ENCODE measurements at places on chromosomes 3 and 15. TPM values are rescaled to one million over a fixed set of nuclear protein-coding genes. Genes with fewer than 3 reads are reported as not detected.

The CYP1A2 gene
- total RNA-seq: not detected

The CSNK1G1 gene
- 28.2 TPM for total RNA-seq

- peak; percentile 55 for DNase-seq
- peaks cover 17% of the 10 kb centered on the region for H3K4me1 ChIP-seq
- H3K27me3 ChIP-seq: peaks cover 5% of the 10 kb centered on the region
- H3K4me3 ChIP-seq: peak overlapping the region; percentile 76
Measured at GRCh38 chr3:119810018-119810435, 28.1 kb downstream of the NR1I2 start.

The MKRN3 gene
- total RNA-seq: 0.91 TPM

DNA sequence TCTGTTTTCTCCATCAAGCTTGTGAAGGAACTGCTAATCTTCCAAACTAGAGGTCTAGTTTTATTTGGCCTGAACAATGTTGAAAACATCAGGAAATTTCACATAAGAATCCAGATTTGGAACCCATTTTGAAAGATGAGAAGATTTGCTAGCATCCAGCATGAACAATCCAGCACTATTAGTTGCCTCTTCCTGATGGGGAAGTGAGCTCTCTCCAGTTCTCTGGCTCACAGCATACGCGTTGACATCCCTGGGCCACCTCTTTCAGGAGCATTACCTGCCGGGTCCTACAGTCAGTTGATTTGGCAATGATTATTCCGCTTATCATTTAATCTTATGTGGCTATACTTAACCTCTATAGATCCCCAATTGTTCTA is 10.9 kb downstream of the GPR87 start:
- no peaks in the 10 kb centered on the region for H3K36me3 ChIP-seq
- H3K4me3 ChIP-seq: no peak overlapping the region
- no peak overlapping the region for H3K27ac ChIP-seq
- peaks cover 10% of the 10 kb centered on the region for H3K27me3 ChIP-seq
- no peak for DNase-seq

- H3K4me1 ChIP-seq: peaks cover 38% of the 10 kb centered on the region
- H3K4me3 ChIP-seq: peak overlapping the region; percentile 73
- peak; percentile 10 for DNase-seq
- H3K27ac ChIP-seq: peak overlapping the region; percentile 90
- peaks cover 2% of the 10 kb centered on the region for H3K36me3 ChIP-seq
Measured at GRCh38 chr15:51738553-51738952, 1.1 kb upstream of the LYSMD2 start.

The PSTPIP1 gene
- 212 TPM for total RNA-seq

The USP50 gene
- not detected for total RNA-seq

DNA sequence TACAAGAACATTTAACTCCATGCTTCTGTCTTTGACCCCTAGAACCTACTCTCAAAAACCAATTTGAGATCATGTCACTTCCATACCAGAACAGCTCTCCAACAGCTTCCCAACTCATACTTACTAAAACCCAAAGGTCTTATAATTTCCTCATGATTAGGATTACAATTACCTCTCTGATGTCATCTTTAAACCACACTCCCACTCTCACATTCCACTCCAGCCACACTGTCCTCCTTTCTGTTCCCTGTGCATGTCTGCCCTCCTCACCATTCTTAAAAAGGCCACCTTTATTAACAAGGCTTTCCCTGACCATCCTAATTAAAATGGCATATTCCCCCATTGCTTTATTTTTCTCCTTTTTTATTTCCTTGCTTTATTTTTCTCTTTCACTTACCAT is 18.9 kb downstream of the PHC3 start:
- H3K36me3 ChIP-seq: peaks cover 75% of the 10 kb centered on the region
- no peaks in the 10 kb centered on the region for H3K27me3 ChIP-seq
- peaks cover 24% of the 10 kb centered on the region for H3K4me1 ChIP-seq
- no peak overlapping the region for H3K27ac ChIP-seq

GRCh38 chr15:58336161-58336560 is 95.6 kb upstream of the LIPC start:
- no peak for DNase-seq
- H3K27me3 ChIP-seq: peaks cover 8% of the 10 kb centered on the region
- no peak overlapping the region for H3K4me3 ChIP-seq
- H3K36me3 ChIP-seq: peaks cover 2% of the 10 kb centered on the region
- H3K4me1 ChIP-seq: peaks cover 23% of the 10 kb centered on the region

DNA sequence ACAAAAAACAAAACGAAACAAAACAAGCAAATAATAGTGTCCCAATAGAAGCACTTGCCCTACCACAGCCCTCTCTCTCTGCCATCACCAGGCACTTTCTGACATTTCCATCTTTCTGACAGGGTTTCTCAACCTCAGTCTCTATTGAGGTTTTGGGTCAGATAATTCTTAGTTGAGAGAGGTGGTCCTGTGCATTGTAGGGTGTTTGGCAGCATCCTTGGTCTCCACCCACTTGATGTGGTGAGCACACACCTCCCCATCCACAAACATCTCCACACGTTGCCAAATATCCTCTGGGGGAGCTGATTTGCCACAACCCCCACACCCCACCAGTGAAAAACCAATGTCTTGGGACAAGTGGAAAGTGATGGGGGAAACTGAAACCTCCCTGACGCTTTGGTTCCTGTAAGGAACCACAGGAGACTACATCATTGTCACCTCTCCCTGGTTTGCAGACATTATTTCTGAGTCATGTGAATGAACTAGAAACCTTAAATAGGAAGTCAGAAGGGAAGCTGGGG is 733.7 kb upstream of the CFAP20DC start:
- peak overlapping the region; percentile 81 for H3K27ac ChIP-seq
- peaks cover 2% of the 10 kb centered on the region for H3K27me3 ChIP-seq
- peak overlapping the region; percentile 4 for H3K4me3 ChIP-seq
- peaks cover 27% of the 10 kb centered on the region for H3K36me3 ChIP-seq
- peak; percentile 66 for DNase-seq

- no peak overlapping the region for H3K27ac ChIP-seq
- H3K36me3 ChIP-seq: no peaks in the 10 kb centered on the region
- no peaks in the 10 kb centered on the region for H3K27me3 ChIP-seq
Measured at GRCh38 chr15:47813748-47814384, 96.6 kb downstream of the SEMA6D start.

- H3K27me3 ChIP-seq: no peaks in the 10 kb centered on the region
- peaks cover 4% of the 10 kb centered on the region for H3K4me1 ChIP-seq
- no peak overlapping the region for H3K4me3 ChIP-seq
- H3K36me3 ChIP-seq: peaks cover 38% of the 10 kb centered on the region
- no peak for DNase-seq
Measured at GRCh38 chr3:11555881-11556633, 87.7 kb downstream of the VGLL4 start.

DNA sequence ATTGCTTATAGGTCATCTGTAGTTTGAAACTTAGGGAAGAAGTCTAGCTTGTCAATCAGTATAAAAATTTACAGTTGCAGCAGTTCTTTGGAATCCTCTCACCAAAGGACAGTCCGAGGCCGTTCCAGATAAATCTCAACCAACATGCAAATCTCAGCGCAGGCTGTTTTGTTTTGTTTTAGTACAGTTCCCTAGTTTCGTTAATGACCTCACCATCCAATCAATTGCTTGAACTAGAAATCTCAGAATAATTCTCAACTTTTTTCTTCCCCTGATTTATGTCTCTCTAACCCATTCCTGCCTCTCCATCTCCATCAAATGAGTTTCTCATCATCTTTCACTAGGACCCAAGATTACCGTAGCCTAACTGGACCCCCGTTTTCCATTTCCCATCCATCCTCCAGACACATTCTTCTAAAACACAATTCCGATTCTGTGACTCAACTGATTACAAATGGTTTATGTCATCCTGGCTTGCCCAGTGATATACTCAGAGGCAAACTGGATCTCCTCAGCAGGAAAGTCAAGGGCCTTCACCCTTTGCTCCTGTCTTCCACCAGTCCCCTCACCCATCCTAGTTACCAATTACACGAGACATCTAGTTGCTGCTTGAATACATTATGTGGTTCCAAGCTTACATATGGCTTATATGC is 1.3 kb downstream of the SMCO1 start:
- DNase-seq: no peak
- H3K27ac ChIP-seq: no peak overlapping the region
- no peak overlapping the region for H3K4me3 ChIP-seq
- peaks cover 9% of the 10 kb centered on the region for H3K27me3 ChIP-seq
- peaks cover 7% of the 10 kb centered on the region for H3K4me1 ChIP-seq

GRCh38 chr15:89628806-89629715 is 26.2 kb downstream of the KIF7 start:
- no peak overlapping the region for H3K27ac ChIP-seq
- H3K4me3 ChIP-seq: no peak overlapping the region
- H3K36me3 ChIP-seq: peaks cover 79% of the 10 kb centered on the region
- H3K4me1 ChIP-seq: no peaks in the 10 kb centered on the region
- H3K27me3 ChIP-seq: no peaks in the 10 kb centered on the region

DNA sequence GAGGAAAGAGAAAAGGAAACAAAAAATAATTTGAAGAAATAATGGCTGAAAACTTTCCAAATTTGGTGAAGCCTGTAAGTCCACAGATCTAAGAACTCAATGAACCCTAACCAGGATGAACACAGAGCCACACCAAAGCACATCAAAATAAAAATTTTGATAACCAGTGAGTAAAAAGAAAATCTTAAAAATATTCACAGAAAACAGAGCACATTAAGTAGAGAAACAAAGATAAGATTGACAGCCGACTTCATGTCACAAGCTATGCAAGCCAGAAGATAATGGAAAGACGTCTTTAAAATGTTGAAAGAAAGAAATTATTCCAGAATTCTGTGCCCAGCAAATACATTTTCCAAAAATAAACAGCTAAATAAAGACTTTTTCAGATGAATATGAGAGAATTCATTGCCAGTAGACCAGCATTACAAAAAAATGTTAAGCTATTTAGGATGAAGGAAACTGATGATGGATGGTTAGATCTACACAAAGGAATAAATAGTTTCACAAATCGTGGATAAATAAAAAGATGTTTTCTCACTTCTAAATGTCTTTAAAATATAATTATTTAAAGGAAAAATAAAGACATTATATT is 140.2 kb upstream of the SKOR1 start:
- no peak overlapping the region for H3K27ac ChIP-seq
- H3K27me3 ChIP-seq: no peaks in the 10 kb centered on the region
- H3K4me3 ChIP-seq: no peak overlapping the region
- peaks cover 27% of the 10 kb centered on the region for H3K36me3 ChIP-seq
- H3K4me1 ChIP-seq: no peaks in the 10 kb centered on the region

The FSIP1 gene
- total RNA-seq: 0.73 TPM

DNA sequence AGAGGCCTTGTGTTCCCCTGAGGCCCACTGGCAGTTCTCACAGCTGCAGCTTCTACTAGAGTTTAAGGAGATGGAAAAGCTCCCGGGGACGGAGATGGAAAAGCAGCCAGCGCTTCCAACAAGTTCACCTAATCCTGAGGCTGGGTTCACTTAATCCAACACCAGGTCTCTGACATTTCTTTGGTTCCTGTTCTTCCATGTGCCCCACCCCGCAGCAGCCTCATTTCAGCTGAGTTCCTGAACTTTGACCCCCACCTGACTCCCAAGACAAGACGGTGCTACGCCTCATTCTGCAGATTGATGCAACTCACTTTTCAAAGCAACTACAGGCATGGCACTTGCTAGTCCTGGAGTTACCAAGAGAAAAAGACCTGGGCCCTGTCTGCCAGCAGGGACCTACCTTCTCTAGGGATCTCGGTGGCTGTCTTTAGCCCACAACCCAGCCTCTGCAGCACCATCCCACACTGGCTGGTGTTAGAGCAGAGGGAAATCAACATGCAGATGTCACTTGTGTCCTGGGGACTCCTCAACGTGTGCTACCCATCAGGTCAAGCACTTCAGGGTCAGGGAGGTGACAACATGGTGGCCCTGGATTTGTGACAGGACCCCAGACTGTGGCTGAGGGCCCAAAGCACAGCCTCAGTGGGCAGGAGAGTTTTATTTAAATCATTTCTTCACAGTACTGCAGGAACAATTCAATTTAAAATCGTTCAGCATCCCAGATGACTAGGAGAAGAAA is 406.1 kb downstream of the VPS13C start:
- no peak overlapping the region for H3K27ac ChIP-seq
- peaks cover 4% of the 10 kb centered on the region for H3K27me3 ChIP-seq
- H3K36me3 ChIP-seq: no peaks in the 10 kb centered on the region

The LRRC3B gene
- total RNA-seq: not detected

DNA sequence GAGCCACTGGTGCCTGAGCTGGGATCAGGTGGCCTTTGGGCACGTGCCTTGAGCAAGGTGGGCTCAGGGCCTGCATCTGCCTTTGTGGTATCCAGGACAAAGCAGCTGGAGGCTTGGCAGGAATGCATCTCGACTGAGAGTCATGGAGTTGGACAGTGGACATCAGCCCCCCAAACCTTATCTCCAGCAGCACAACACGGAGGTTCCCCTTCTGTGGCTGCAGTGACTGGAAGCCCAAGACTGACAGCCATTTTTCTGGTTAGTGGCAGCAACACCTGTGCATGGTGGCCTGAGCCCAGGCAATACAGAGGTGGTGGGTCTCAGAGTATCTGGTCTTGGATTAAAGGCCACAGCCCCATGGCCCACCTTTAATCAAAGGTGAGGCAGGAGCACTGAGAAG is 27.8 kb upstream of the TSEN2 start:
- H3K4me3 ChIP-seq: no peak overlapping the region
- H3K4me1 ChIP-seq: no peaks in the 10 kb centered on the region

The GASK1A gene
- total RNA-seq: not detected

DNA sequence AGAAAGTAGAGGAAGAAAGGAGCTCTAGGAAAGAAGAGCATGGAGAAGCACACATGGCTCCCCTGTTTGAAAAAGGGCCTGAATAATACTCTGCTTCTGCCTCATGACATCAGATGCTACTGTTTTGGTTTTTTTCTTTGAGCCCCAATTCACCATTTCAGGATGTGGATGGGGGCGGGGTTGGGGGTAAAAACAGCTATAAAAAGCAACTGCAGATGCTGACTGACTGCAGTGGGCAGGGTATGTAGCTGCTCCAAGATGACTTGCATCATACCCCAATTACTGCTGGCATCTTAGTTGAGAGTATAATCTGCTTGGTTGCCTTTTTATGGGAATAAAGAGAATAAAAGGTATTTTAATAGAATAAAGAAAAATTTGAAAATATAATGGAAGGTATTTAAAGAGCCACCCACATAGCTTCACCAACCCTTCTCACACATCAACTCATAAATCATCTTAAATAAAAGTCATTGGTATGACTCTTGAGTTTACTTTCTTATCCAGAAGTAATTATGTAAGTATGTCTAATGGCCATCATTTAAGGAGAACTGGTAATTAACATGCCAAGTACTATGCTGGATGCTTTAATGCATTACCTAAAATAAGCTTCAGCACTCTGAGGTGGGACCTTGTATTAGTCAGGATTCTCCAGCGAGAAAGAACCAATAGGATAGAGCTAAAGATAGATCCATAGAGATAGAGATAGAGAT is 36.4 kb upstream of the TMEM45A start:
- H3K27ac ChIP-seq: peak overlapping the region; percentile 32
- H3K4me3 ChIP-seq: no peak overlapping the region
- no peaks in the 10 kb centered on the region for H3K36me3 ChIP-seq
- H3K4me1 ChIP-seq: peaks cover 11% of the 10 kb centered on the region
- no peaks in the 10 kb centered on the region for H3K27me3 ChIP-seq
- peak; percentile 36 for DNase-seq

Data from activated CD8-positive, alpha-beta T cell treated with anti-CD3 and anti-CD28 coated beads, Interleukin-2, amount 10 ng/mL, durations not matched to agents 7 days and 5 days (primary cell).